ENCODE measurements at places on chromosomes 12 and 14.
A peak's percentile ranks its signal among the peaks of the same experiment; 100 is the strongest.

- DNase-seq = no peak
These were observed 803 bp downstream of the NOP9 start for GRCh38 chr14:24300326-24300980.

GRCh38 chr12:388012-388411 lies 1.1 kb downstream of the KDM5A start:
- DNase-seq = no peak

DNA sequence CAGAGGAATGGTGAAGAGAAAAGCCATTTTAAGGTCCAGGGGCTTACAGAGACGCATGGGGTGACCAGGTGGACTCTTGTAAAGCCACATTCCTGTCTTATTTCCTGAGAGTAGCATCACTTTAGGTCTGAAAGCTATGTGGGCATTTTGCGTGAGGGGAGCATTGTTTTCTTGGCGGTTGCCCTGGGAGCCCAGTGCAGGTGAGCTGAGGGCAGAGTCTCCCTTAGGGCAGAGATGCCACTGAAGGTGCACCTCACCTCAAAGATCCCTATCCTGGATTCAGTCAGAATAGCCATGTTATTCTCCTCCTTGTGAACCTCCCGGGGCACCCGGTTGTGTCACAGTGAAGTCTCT lies 12.4 kb downstream of the GLRX5 start:
- no peak for DNase-seq

GRCh38 chr12:104057771-104058197 lies 6.5 kb upstream of the HCFC2 start:
- DNase-seq = no peak

- DNase-seq = no peak
These were observed 236.2 kb downstream of the EGLN3 start for GRCh38 chr14:33714527-33715226.

GRCh38 chr12:48143898-48144297 lies 13.4 kb downstream of the ASB8 start:
- DNase-seq = no peak

- DNase-seq = no peak
These were observed 97.1 kb upstream of the NCOR2 start for GRCh38 chr12:124664395-124665111.

- DNase-seq = no peak
These were observed 16.5 kb upstream of the LUM start for GRCh38 chr12:91127751-91128150.

- no peak for DNase-seq
These were observed 187.4 kb upstream of the ABCD2 start for GRCh38 chr12:39807043-39807442.

DNA sequence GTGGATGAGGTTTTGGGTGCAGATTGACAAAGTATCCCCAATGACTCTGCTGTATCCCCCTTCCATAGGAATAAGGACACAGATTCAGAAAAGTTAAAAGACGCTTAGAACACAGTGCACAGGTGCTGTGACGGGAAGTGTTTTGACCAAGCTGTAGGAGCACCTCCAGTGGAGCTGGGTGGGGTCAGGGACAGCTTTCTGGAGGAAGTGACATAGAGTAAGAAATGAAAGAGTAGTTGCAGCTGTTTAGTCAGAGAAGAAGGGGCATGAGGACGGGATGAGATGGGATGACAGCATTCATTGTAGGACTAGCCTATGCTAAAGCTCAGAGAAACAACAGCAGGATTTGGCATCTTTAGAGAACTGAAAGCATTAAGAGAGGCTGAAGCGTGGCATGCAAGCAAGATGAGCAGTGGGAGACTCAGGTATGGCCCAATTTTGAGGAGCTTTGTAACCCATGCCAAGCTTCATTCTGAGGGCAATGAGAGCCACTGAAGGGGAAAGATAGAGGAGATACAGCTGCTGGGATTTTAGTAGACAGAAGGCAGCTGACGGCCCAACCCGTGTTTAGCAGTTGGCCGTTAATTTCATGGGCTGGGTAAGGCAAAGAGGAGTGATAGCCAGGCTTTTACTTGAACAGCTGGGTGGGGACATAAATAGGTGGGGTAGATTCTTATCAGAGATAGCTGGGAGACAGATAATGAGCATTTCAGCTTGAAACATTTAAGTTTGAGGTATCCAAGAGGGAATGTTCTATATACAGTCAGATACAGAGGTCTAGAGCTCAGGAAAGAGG lies 131.8 kb upstream of the KRAS start:
- no peak for DNase-seq

DNA sequence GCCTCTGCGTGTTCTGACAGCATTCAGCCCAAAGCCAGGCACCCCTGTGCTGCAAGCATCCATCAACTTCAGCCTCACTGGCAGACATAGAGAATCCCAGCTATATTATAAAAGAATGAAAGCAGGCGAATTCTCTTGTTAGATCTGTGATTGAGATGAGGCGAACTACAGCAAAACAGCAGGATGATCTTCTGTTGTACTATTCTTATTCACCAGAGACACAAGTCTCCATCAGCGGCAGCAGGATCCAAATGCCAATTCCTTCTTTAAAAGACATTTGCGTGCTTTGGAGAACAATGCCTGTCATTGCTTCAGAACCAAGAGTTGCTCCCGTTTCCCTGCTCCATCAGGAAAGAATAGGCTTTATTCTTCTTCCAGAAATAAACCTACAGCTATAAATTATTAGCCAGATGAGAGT lies 188.9 kb downstream of the SLC41A2 start:
- DNase-seq = no peak

- no peak for DNase-seq
These were observed 285.9 kb upstream of the TMPO start for GRCh38 chr12:98229540-98229924.

DNA sequence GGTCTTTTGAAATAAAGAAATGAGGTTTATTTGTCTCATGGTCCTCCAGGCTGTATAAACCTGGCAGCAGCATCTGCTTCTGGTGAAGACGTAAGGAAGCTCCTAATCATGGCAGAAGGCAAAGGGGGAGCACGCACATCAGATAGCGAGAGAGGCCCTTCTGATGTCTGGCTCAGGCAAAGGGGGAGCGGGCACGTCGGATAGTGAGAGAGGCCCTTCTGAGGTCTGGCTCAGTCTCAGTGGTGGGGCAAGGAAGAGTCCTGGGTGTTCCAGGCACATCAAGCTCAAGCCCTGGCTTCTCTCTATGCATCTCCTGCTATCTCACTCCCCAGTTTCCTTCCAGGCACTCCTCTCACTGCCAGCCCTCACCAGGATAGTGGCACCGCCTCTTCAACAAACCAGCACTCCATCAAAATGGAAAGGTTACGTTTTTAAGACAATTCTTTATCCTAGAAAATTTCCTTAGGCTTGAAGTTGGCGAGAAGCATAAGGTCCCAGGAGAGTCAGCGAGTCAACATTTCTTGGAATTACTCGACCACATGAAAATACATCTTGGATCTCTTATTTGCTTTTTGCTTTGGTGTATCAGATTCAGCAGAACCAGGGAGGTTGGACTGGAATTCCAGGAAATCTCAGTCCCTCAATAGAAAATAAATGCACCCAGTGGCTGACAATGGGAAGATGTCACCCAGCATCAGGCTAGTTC lies 189.6 kb upstream of the TMEM132C start:
- no peak for DNase-seq

DNA sequence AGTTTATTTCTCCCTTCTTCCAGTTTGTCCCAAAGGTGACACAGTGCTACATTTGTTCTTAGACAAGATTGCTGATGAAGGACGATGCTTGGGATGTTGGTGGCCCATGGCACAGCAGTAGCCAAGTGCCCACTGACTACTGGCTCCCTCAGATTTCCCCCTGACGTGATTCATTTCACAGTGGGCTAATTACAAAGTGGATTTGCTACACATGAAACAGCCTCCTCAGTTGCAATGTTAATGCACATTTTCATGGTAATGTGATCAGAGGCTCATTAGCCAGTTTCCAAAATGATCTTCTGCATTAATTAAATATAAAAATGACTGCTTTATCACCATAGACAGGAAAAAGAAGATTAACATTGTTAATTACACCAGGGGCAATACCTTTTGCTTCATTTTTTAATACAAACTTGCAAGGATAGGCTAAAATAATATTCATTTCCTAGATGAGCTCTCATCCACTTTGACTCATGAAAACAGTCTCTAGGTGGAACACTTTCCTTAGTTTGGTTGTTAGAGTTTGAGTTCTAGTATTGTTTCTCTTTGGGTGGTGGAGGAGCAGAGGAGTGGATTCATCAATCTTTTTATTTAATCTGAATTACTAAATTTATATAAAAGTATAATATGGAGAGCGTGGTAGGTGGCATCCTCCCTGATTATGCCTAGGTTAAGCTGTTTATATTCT lies 250.9 kb downstream of the PDZRN4 start:
- DNase-seq = no peak

- DNase-seq = no peak
These were observed 424.2 kb downstream of the BCL11B start for GRCh38 chr14:98847521-98848468.

DNA sequence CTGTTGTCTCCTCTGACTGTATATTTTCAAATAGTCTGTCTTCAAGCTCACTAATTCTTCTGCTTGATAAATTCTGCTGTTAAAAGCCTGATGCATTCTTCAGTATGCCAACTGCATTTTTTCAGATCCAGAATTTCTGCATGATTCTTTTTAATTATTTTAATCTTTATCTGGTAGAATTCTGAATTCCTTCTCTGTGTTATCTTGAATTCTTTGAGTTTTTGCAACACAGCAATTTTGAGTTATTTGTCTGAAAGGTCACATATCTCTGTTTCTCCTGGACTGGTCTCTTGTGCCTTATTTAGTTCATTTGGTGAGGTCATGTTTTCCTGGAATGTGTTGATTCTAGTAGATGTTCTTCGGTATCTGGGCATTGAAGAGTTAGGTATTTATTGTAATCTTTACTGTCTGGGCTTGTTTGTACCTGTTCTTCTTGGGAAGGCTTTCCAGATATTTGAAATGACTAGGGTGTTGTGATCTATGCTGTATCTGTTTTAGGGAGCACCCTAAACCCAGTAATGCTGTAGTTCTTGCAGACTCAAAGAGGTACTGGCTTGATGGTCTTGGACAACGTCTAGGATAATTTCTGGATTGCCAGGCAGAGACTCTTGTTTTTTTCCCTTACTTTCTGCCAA lies 193.8 kb upstream of the NPAS3 start:
- DNase-seq = no peak

- DNase-seq = no peak
These were observed 81.6 kb upstream of the RERGL start for GRCh38 chr12:18171571-18171970.

DNA sequence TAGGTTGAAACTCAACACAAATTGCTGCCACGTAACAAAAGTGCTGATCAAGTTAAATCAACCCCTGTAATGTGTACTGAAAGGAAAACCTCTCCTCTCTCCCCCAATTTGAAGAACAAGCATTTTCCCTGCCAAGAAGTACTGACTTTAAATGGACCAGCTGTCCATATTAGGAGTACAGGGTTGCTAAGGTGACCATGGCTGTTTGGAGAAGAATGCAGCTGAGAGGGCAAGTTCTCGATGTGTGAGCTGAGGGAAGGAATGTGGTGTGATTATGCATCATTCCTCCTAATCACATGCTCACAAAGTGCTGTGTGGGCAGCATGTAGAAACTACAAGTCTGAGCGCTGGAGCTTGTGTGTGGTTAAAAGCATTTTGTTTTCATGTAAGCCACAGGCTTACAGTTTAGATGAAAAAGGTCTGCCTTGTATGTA lies 50.9 kb upstream of the CCT2 start:
- peak; percentile 72 for DNase-seq

- DNase-seq = no peak
These were observed 157.5 kb downstream of the TGFB3 start for GRCh38 chr14:75824318-75824717.

- DNase-seq = no peak
These were observed 445.6 kb upstream of the MIS18BP1 start for GRCh38 chr14:45698462-45699134.

DNA sequence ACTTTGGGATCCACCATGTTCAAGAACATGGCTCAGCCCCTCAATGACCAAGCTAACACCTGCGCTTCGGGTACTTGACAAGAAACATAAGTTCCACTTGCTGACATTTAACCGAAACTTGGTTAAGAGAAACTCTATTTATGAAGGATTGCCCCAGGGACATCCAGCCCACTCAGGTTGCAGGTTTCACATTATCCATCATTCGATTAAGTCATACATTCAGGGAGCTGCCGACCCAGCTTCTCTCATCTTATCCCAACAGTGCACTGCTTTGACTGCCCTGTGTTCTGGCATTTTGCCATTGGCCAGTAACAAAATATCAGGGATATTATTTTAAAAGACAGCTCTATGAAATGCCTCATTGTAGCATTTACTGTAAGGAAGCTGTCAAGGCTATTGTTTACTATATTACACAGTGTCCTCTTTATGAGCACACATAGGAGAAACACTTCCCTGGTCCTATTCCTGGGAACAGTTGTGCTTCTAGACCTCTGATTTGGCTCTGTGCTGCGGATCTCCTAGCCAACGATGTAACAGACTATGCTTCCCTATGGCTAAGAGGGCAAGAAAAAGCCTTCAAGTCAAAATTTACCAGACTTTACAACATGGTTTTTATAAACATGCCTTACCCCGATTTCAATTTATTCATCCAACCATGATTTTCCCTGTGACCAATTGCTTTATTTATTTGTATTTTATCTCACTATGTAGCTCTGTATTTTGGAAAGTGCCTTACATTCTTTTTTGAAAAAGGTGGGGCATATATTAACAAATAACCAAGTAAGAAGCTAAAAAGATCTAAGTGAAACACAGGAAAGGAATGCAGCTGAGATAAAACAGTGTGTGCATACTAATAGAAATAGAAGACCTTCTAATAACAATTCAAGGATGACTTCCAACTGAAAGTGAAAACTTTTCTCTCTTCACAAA lies 109.3 kb downstream of the ITPR2 start:
- DNase-seq = no peak

- no peak for DNase-seq
These were observed 8.1 kb upstream of the PCED1B start for GRCh38 chr12:47071241-47071852.

DNA sequence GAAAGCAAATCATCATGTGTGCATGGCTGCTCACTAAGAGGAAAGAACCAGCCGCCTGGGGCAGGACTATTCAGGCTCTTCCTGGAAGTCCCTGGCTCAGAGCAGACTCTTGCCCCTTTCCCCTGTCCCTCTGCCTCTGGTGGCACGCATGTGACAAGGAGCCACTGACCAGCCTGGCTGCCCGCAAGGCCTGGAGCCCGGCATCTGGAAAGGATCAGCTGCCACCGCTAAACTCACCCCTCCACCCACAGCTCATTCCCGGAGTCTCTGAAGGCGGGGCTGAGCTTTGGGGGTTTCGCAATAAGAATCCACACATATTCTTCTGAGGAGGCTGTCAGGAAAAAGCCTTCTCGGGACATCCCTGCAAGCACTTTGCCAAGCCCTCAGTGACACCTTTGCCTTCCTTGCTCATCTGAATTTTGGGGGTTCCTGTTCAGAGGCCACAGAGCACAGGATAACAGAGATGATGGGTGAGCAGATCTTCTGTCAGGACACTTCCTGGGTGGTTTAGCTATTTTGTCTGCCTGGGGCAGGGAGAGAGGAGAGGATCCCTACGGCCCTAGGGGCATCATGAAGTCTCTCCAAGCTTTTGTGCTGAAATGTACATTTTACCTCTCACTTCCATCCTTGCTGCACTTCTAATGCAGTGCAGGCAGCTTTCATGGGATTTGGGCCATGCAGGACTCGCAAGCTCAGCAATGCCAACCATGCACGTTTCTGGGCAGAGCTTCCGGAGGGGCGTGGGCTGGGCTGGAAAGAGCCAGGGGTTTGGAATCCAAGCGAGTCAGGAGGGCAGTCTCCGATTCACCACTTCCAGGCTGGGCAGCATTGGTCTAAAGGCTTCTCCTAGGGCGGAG lies 124.8 kb upstream of the MAP1LC3B2 start:
- no peak for DNase-seq

- no peak for DNase-seq
These were observed 21.6 kb upstream of the TEX22 start for GRCh38 chr14:105376521-105377440.
